Karpas-422 (cell line): ENCODE measurements at places on chromosomes 7 and 10. TPM values are rescaled to one million over a fixed set of nuclear protein-coding genes. Genes with fewer than 3 reads are reported as not detected.
A peak's percentile ranks its signal among the peaks of the same experiment; 100 is the strongest.

GRCh38 chr10:5629303-5630111, 36.9 kb downstream of the ASB13 start:
- peak; percentile 94 for DNase-seq
- no peaks in the 10 kb centered on the region for H3K27me3 ChIP-seq
- H3K27ac ChIP-seq: no peak overlapping the region
- H3K4me1 ChIP-seq: no peaks in the 10 kb centered on the region

C7orf57 gene
- not detected in 2 replicates for total RNA-seq

- no peak overlapping the region for H3K27ac ChIP-seq
- no peaks in the 10 kb centered on the region for H3K27me3 ChIP-seq
- no peaks in the 10 kb centered on the region for H3K36me3 ChIP-seq
- H3K4me1 ChIP-seq: no peaks in the 10 kb centered on the region
Observed at GRCh38 chr10:1696106-1696505, 41.2 kb downstream of the ADARB2 start.

- H3K27ac ChIP-seq: no peak overlapping the region
- peaks cover 15% of the 10 kb centered on the region for H3K36me3 ChIP-seq
- DNase-seq: no peak
- peak overlapping the region; percentile 43; the same call in 1 of the 2 replicates for H3K4me3 ChIP-seq
- H3K27me3 ChIP-seq: no peaks in the 10 kb centered on the region
Observed at GRCh38 chr10:104317726-104318299, 20.5 kb downstream of the ITPRIP start.

GRCh38 chr10:5500162-5500670, 846 bp upstream of the CALML5 start:
- no peaks in the 10 kb centered on the region for H3K4me1 ChIP-seq
- no peaks in the 10 kb centered on the region for H3K27me3 ChIP-seq
- H3K4me3 ChIP-seq: no peak overlapping the region
- no peak overlapping the region for H3K27ac ChIP-seq

CFAP69 gene
- total RNA-seq: 0.32 and 3.5 TPM in 2 replicates

DNA sequence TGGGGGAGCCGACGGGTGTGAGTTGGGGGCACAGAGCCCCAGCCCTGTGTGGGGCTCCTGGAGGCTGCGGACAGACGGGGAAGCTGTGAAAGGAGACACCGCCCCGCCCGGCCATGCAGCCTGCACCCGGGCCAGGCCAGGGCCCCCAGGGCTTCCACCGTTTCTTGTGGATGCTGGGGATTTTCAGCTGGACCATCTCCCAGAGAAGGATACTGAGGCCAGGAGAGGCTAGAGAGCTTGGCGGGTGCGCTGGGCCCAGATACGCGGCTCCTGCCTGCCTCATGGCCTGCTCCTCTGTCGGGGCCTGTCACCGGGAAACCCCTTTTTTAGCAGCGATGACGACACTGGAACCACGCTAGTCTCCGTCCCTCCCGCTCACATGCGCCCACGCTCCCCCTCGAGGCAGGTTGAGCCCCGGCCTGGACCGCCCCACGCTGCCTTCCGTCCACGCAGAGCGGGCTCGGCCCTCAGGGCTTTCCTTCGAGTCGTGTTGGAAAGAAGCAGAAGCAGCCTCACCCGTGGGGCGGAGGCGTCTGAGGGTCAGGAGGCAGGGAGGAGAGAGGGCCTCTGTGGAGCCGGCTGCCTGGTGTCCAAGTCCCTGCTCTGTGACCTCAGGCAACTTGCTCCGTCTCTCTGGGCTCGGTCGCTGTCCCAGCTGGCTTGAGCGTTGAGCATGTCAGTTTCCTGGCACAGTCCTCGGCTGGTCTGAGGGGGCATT, 11.7 kb downstream of the TMEM184A start:
- no peak overlapping the region for H3K27ac ChIP-seq
- no peak for DNase-seq
- no peaks in the 10 kb centered on the region for H3K4me1 ChIP-seq
- H3K4me3 ChIP-seq: no peak overlapping the region
- no peaks in the 10 kb centered on the region for H3K36me3 ChIP-seq
- H3K27me3 ChIP-seq: no peaks in the 10 kb centered on the region

- no peaks in the 10 kb centered on the region for H3K36me3 ChIP-seq
- H3K4me1 ChIP-seq: no peaks in the 10 kb centered on the region
- H3K4me3 ChIP-seq: no peak overlapping the region
- no peaks in the 10 kb centered on the region for H3K27me3 ChIP-seq
- H3K27ac ChIP-seq: no peak overlapping the region
- no peak for DNase-seq
Observed at GRCh38 chr7:120915314-120916105, 35.1 kb upstream of the ING3 start.

EVX1 gene
- total RNA-seq: not detected in 2 replicates

ELOVL3 gene
- not detected in 2 replicates for total RNA-seq

- no peak overlapping the region for H3K27ac ChIP-seq
- DNase-seq: no peak
- H3K36me3 ChIP-seq: no peaks in the 10 kb centered on the region
- H3K27me3 ChIP-seq: no peaks in the 10 kb centered on the region
- no peak overlapping the region for H3K4me3 ChIP-seq
- no peaks in the 10 kb centered on the region for H3K4me1 ChIP-seq
Observed at GRCh38 chr7:28041508-28042314, 138.9 kb downstream of the JAZF1 start.

LIPM gene
- total RNA-seq: not detected in 2 replicates

EPDR1 gene
- 0.34 and 0.90 TPM in 2 replicates for total RNA-seq
